ENCODE measurements at places on chromosomes 5 and 9.

- no peak for DNase-seq
Measured at GRCh38 chr5:66358741-66359140, 214.6 kb downstream of the SREK1 start.

GRCh38 chr9:105662184-105663104 lies at the start of gene TAL2:
TAL2 (plus strand) TSS chr9:105662457; CDS start chr9:105662497, 40 bp downstream.
- no peak for DNase-seq

DNA sequence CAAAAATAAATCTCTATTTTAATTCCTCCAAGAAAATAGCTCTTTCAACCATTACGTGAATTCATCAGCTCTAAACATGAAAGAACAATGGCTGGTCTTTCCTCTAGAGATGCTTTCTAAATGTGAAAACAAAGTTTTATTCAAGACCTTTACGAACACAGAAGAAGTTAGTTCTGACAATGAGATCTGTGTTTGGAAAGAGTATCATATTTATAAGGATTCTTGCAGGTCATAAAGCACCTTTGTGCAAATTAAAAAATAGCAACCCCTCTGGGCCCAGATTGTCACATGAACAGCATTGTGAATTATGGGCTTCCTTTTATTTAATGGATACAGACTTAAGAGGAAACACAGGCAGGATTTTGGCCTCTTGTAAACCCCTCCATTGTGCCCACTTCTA lies 17.7 kb upstream of the FTMT start:
- DNase-seq, result no peak

GRCh38 chr9:124270504-124271335 lies 13.0 kb downstream of the NEK6 start:
- no peak for DNase-seq

- DNase-seq, result no peak
Measured at GRCh38 chr5:83204651-83205050, 127.3 kb downstream of the XRCC4 start.

GRCh38 chr5:76025069-76025468 lies 58.1 kb upstream of the SV2C start:
- DNase-seq, result no peak
